ENCODE measurements at places on chromosomes 16 and 17.

DNA sequence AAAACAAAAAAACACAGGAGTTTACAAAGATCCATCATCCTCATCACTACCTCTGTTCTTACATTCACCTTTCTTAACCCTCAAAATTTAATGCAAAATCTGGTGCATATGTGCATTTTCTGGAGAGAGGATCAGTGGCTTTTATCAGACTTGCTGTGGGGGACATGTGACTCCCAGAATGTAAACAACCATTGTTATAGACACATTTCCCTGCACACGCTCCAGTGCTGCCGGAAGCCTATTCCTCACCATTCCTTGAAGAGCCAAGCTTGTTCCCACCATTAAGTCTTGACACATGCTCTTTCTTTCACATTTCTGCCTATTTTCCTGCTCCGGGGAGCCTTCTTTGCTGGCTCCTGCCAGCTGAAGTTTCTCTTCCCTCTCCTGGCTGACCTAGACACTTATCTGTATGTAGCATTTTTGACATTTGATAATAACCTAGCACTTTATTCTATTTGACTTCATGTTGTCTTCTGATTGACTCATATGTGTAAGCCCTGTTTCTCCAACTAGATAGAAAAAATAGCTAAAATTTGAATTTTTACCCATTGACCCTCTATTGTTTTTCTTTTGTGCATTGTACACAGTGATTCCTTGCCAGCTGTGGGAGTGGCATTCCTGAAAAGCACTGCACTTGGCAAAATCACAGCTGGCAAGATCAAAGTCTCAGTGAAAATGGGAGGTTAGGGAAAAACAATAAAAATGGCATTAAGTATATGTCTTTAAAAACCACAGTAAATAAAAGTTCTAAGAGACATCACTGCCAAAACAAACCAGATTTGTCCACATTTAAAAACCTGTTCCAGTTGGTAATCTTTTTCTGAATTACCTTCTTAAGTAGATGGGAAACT is 76.8 kb upstream of the CIBAR2 start:
- DNase-seq, result no peak

DNA sequence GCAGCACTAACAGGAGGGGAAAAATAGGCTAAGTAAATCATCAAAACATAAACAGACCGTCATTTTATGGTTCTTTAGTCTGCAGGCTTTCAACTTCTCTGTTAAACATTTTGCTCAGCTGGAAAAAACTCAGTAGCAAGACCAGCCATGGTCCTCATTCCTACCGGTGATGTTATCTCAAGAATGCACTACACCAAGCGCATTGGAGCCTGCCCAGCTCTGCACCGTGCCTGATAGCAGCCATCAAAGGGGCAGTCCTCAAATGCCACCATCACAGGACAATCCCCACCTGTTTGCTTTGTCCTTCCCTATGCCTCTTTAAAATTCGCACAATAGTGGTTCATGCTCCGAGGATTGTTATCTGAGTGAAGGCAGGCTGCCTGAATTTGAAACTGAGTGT is 181.5 kb upstream of the MON1B start:
- DNase-seq, result no peak

DNA sequence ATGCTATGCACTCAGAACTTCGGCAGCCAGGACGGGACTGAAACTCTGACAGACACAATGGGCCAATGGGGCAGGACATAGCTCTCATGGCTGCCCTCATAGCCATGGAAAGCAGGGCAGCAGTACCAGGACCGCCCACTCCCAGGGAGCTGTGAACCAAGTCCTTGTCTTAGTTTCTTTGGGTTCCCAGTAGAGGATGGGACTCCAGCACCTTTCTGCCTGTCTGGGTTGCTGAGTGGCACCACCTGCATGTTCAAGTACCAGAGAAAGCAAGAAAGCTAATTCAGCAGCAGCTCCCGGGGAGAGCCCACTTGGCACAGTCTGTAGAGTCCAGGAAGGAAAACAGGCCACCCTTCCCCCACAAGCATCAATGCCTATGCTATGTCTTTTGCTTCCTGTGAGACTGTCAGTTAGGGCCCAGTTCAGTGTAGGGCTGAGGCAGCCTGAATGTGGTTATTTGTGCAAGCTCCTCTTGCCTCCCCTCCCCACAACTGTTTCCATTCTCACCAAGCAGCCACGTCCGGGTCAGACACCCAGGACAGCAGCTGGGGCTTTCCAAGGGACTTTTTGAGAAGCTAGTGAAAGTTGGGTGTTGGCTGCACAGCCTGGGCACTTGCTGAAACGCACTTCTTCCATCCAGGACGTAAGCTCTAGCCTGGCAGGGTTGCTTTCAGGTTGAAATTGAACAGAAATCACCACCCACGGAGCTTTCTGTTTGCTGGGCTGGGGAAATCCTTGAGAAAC is 7.8 kb downstream of the SUPT4H1 start:
- no peak for DNase-seq

GRCh38 chr17:4304417-4305027 is 40.7 kb upstream of the ANKFY1 start:
- DNase-seq, result no peak

DNA sequence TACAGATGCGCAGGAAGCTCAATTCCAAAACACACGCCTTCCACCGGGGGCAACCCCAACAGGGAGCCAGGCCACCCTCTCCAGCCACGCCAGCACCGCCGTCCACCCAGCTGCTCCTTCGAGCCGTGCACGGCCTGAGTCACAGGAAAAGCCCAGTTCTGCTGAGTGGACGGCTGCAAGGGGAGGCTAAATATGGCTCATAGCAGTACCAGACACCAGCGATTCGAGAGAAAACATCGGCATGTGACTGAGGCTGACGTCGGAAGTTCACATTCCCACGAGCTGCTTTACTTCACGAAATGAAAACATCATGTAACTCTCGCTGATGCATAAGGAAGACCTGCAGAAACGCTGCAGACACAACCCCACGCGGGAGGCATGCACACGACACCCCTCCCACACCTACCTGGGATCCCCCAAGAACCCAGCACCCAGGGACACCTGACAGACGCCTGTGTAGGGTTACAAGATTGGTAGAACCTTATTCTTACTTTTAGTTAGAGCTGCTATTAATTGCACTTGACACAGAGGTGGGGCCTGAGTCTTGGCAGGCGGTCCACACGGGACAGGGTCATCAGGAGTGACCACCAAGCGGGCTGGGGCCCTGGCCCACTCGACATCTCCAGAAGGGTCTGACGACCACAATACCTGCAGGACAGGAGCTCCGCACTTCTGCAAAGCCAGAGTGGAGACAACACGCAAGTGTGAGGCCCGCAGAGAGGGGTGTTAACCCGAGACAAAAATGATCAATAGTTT is 116.8 kb downstream of the ANKRD11 start:
- no peak for DNase-seq

DNA sequence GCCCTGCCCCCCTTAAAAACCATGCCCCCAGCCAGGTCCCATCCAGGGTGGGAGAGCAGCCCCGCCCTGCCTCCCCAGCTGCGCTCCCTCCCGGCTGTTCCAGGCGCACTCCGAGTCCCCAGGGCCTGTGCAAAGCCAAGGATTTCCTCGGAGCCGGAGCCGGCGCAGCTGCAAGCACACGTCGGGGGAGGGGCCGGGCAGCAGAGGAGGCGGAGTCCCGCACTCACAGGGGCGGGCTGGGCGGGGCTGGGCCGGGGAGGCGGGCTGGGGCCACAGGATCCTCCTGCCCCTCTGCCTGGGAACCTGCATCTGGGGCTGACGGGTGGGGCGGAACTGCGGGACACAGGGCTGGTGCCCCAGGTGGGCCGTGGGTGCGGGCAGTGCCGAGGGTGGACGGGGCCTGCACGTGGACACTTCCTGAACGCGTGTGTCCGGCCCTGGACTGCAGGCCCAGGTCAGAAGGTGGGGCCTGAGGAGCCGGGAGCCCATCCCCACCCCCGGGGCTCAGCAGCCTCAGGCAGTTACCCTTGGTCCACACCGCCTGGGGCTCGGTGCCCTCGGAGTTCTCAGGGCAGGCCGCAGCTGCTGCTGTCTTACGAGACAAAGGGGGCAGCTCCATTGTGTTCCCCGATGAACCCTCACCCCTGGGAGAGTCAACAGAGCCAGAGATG is 24.0 kb upstream of the SSTR5 start:
- no peak for DNase-seq

GRCh38 chr17:18950346-18950745 is 1.6 kb upstream of the SLC5A10 start:
- DNase-seq, result no peak

DNA sequence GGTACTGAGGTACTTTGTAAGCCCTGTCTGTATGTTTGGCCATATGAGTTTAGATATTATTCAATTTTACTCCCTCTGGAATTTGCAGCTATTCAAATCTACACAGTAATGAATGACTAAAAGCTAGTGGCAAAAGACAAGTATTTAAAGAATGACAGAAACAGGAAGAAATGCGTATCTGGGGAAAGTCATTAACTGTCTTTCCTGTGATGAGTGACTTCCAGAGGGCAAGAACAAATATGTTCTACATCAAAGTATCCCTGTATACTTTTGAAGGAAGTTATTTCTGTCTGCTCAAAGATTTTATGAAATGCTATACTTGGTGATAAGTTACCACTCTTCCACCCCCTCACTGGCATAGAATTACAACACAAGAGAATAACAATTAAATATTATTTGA is 489.3 kb upstream of the SOX9 start:
- no peak for DNase-seq

DNA sequence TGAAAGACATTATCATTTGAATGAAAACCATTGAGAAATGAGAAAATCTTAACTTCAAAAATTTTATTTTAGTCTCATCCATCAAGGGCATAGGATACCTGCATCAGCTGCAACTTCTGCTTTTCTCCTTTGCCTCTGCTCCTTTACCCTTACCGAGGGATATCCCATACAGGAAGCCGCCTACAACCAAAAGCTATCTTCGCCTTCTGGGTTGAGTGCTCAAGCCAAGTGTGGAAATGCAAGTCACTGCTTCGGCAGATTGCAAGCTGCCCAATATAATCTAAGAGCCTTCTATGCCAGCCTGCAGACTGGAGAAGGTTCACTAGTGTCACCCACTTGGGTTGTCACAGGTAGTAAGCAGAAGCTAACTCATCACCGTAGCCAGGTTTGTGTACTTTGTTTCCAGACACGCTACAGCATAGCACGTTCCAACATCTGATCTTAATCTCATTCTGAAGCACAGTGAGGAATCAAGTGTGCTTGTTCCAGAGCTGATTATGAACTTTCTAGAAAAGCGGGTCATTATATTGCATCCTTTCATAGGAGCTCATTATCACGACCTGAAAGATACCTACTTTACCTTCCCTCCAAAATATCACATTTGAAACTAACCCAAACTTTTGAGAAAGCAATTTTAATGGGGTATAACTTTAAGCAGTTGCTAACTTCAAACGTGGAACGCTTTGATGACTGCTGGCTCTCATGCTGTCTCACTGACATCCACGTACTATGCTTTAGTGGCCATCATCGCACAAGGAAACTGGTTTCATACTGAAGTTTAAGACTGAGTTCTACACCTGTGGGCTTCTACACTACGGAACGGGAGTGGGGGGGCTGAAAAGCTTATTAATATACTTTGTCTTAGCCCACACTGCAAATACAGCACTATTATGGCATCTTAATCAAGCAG is 8.0 kb upstream of the UNK start:
- no peak for DNase-seq

DNA sequence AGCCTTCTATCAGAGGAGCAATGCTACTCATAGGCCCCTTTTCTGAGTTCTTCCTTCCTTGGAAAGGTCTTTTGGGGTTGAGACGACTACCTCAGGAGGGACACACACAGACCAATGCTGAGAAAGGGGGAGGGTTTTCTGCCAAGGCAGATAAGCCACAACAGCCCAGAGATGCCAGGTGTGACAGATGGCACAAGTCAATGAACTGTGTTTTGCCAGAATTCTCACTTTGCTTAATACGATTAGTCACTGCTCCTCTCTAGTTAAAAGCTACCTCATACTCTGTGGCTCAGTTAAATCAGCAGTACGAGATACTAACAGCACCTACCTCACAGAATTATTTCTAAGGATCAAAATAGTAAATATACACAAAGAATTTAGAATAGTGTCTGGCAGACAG is 8.0 kb downstream of the BRD7 start:
- no peak for DNase-seq

DNA sequence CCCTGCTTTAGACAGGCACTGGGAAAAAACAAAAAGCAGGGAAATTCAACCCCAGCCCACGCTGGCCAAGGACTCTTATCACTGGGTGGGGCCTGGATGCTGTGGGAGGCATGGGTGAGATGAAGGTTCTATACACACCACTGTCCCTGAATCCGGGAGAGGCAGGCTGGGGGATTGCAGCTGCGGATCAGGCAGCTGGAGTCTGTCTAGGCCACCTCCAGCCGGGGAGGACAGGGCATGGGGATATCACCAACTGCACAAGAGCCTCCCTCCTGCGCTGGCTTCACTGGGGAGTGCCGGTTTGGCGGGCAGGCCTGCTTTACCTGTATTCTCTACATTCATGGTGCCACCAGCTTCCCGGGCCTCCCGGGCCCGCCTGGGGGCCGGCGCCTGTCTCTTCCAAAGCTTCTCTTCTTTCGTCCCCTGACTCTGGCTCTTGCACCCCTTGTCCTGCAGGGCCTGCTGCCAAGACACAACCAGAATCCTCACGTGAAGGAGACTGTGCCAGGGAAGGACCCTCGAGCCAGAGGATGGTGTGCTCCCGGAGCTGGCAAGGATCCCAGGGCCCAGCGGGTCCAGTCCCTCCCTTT is 13.9 kb downstream of the KIFC3 start:
- DNase-seq, result no peak

DNA sequence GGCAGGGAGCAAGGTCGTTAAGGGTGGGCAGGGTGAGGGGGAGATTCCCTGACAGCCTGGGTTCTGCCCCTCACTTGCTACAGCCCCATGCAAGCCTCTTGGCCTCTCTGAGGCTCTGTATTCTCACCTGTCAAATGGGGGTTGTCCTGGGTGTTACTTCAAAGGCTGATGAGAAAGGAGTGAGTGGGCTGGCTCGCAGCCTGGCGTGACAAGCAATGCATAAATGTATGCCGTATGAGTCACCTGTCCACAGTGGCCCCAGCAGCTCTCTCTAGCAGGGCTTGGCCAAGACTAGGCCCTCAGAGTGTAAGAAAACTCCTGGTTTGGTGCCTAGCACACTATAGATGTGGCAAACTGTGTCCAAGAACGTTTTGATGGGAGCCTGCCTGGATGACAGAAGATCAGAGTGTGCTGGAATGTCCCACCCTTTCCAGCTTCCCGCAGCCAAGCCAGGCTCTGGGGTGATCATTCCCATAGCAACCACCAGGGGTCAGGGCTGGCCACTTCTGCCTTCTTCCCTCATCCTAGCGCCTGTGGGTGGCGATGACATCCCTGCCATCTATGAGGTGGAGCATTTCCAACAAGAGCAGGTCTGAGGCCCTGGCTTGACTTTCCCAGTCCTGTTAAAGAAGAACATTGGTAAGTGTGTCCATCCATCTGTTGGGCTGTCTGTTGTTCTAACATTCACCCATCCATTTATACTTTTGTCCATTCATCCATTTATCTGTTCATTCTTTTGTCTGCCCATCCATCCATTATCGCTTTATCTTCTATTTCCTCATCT is 37.2 kb upstream of the ADGRG1 start:
- no peak for DNase-seq

GRCh38 chr17:35088356-35088880 is 24.9 kb upstream of the RFFL start:
- no peak for DNase-seq

GRCh38 chr17:76690596-76691280 is 20.0 kb downstream of the MXRA7 start:
- DNase-seq, result no peak
